ENCODE measurements at places on chromosomes 12 and 14.

GRCh38 chr14:60640859-60641741 is 8.2 kb downstream of the SIX1 start:
- no peak for DNase-seq

DNA sequence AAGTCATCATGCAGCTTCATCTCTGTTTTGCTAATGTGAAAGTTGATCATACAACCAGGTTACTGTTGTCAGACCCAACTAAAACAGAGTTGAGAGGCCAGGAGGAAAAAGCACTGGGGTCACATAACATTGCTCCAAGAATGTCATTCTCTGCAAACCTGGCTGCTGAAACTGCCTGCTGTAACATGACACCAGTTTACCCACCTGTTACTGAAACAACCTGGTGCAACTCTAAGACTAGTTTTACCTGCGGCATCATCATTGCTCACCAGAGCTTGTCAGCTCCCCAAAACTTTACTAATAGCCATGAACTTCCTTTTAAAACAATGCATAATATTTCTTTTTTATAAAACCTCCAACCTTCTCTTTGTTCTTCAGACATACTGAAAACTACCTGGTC is 30.7 kb upstream of the DEGS2 start:
- no peak for DNase-seq

- DNase-seq: no peak
These were observed 27.6 kb upstream of the KCNK13 start for GRCh38 chr14:90034156-90034555.

- no peak for DNase-seq
These were observed 113.0 kb upstream of the DAAM1 start for GRCh38 chr14:59075506-59075905.

GRCh38 chr12:63013302-63013701 is 78.4 kb upstream of the PPM1H start:
- DNase-seq: no peak

GRCh38 chr12:32117316-32117715 is 10.7 kb downstream of the BICD1 start:
- no peak for DNase-seq

GRCh38 chr12:53869500-53869899 is 69.1 kb upstream of the HOXC13 start:
- DNase-seq: no peak

GRCh38 chr14:78297858-78298257 is 127.7 kb downstream of the NRXN3 start:
- no peak for DNase-seq

DNA sequence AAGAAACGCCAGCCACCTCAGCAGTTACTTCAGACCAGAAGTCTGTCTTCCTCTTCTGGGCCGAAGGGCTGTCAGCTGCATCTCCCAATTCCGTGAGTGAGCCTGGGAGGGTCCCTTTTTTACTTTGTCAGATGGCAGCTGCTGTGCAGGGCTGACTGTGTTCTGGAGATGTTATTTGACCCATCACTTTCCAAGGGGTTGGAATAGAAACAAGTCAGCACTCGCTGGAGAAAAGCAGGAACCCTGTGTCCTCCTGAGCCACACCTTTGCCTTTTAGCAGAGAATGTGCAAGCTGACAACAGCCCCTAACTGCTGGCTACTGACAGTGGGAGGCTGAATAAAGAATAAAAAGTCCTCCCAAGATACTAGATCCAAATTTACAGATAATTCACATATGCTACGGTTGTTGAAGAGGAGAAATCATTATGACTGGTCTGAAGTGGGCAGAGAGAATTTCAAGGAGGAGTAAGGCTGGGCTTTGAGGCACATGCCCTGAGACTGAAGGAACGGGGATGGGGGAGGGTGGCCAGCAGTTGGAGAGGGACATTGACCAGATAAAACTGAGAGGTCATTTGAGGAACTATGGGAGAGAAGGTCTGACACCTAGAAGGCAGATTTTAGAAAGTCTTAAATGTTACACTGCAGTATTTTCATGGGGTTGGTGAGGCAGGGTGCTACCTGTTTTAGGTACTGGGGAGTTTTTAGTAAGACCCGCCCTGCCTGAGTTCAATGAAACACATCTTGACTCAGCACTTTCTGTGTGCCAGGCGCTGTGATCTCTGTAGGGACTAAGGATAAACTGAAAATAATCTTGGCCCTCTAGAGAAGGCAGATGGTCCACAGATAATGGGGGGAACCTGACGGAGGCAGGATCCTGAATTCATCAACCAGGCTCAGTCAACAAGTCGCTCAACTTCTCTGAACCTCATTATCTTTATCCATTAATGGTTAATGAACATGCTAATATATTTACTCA is 27.4 kb downstream of the FAM234B start:
- no peak for DNase-seq

DNA sequence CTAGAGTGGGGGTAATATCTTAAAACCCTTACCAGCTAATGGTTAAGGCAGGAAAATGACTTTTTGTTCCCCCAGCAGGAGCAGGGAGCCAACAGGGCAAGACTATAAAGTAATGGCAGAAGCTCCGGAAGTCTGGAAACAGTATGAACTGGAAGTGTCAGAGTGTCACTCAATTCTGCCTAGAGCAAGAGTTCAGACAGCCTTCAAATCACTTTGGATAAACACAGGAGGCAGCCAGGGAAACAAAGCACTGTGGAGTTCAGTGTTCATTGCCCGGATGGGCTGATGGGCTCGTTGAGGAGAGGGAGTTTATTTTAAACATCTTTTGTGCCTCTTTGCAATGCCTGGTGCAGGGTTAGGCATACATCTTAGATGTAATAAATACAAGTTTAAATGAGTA is 16.5 kb upstream of the DYRK2 start:
- DNase-seq: no peak

DNA sequence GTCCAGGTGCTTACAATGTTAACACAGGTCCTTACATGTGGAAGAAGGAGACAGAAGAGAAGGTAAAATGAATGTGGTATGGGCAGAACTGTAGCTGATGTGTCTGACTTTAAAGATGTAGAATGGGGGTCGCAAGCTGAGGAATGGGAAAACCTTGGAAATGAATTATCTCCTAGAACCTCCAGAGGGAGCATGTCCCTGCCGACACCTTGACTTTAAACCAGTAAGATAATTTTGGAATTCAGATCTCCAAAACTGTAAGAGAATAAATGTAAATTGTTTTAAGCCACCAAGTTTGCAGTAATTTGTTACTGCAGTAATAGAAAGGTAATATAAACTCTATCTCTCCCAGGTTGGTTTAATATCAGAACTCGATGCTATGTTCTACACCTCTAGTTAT is 80.1 kb upstream of the ALG10 start:
- no peak for DNase-seq

- no peak for DNase-seq
These were observed 526.2 kb downstream of the FUT8 start for GRCh38 chr14:65938738-65939137.

DNA sequence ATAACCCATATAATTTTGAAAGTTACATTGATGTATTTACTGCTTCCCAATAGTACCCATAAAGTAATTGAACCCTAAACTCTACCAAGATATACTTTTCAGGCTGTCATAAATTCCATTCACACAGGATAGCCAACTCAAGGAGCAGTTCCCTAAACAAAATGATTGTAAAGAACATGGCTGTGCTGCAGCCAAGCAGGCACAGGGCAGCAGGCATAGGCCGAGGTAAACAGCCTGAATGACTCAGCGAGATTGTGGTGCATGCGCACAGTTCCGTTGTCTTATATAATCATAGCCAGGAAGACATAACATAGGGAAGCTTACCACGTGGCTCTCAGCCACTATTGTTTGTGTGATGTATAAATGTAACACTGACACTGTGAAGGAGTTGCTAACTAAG is 344.9 kb downstream of the FSCB start:
- DNase-seq: no peak

DNA sequence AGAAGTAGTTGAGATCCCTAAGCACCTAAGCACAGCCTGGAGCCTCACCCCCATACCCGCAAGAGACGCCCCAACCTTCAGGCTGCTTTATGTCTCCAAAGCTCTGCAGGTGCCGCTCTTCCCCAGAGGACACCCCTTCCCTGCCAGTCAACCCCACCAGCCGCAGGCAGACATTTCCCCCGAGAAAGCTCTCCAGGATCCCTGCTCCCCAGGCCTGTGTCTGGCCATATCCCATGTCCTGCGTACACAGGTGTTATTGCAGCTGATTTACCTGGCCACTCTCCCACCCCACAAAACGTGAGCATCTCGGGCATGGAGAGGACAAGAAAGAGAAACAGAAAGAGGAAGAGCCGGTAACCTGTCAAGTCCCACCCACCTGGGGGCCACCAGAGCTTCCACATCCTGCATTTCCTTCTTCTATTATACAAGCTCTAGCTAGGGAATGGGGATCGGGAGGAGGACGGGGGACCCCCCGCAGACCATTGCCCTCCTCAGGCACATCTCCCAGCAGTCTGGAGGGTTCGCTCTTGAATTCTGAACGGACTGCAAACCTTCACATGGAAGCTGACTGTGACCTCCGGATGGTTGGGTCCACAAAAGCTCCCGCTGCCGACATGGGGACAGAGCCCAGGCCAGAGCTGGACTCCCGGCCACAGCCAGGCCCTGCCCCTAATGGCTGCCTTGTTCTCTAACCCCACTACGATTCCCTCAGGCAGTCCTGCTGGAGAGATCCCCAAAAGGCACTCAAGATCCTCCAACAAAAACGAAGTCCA is 17.6 kb downstream of the CCDC88C start:
- no peak for DNase-seq

DNA sequence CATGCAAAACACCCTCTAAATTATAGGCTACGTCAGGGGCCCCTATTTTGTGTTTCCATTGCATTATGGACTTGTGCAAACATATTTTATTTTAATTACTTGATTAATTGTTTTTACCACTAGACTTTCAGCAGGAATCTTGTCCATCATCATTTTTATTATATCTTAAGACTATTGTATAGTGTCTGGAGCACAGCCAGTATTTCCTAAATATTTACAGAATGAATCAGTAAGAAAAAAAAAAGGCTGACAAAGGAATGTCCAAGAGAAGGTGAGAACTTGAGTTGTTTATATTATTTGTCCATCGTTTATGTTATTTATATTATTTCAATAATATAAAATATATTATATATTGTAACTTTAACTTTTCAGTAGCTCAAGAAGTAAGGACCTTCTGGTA is 664.7 kb downstream of the SLC6A15 start:
- DNase-seq: no peak

- no peak for DNase-seq
These were observed 32.3 kb downstream of the GIT2 start for GRCh38 chr12:109963743-109964429.

DNA sequence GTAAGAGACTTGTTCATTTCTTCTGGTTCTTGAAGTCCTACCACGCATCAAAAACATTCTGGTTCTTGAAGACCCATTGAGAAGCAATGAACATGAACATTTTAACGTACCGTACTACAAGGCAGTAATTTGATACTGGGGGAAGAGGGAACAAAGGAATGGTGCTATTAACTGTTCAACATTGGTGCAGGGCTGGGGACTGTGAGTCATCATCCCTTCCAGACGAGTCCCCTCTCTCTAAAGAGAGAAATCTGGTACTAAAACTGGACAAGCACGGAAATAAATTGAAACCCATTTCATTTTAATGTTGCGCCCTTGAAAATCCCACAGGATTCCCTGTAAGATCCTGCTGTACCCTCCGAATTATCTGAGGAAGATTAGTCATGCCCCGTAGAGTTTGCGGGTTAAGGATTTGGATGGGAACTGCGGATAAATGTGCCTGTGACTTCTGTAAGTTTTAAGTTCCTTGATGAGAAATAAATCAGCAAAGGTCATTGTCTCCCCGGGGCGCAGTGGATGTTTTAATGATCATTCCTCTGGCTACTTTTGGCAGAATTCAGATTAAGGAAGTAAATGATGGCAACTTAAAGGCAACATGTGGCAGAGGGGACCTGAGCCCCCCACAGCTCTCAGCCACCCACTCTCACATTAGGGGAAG is 78.6 kb downstream of the KCNK13 start:
- DNase-seq: no peak

GRCh38 chr14:58914279-58914855 is 274.1 kb upstream of the DAAM1 start:
- no peak for DNase-seq

DNA sequence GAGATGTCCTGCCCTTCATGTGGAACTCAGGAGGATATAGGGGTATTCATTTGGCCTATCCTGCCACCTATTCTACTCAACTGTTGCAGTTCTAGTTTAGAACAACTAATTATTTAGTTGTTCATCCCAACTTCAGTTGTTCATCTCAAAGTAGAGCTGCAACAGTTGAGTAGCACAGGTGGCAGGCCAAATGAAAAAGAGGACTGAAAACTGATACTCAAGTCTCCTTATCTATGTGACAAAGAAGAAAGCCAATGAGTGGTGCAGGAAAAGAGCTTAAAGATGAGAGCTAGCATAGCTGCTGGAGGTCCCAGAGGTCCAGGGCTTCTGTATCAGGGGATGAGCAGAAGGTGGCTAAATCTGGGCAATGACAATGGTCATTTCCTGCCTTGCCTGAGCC is 148.9 kb upstream of the KITLG start:
- no peak for DNase-seq

GRCh38 chr12:26630546-26631027 is 202.4 kb downstream of the ITPR2 start:
- DNase-seq: no peak

GRCh38 chr12:93743229-93743998 is 66.2 kb downstream of the CRADD start:
- DNase-seq: no peak

- no peak for DNase-seq
These were observed 42.9 kb upstream of the SINHCAF start for GRCh38 chr12:31368666-31369361.

DNA sequence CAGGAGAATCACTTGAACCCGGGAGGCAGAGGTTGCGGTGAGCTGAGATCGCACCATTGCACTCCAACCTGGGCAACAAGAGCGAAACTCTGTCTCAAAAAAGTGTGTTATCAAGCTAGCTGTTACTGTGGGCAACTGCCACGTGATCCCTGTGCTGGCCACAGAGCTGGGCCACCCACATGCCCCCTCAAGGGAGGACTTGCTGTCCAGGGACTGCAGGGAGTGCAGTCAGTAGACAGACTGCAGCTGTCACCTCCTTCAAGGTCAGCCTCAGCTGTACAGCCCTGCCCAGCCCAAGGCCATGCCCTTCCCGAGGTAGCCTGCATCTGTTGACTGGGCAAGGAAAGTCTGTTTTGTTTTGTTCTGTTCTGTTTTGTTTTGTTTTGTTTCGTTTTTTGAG is 46.6 kb upstream of the BICDL1 start:
- DNase-seq: no peak

- DNase-seq: no peak
These were observed 30.6 kb upstream of the FBXO34 start for GRCh38 chr14:55240526-55241178.

DNA sequence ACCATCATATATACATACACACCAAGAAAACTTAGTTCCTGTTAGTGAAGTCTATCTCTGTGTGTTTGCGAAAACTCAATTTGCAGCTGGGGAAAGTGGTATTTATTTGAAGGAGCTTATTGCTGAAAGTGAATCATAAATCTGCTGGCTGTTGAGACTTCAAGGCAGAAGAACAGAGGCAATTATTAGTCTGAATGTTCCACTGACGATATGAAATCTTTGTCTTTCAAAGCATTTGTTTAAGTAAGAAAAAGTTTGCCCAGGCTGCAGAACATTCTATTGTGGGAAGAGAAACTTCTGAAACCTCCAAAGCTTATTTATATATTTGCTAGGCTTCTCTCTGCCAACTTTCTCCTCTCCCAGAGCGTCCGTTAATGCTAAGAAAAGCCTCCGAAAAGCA is 255.7 kb upstream of the TMPO start:
- no peak for DNase-seq

All from NCI-H510A (cell line).